ENCODE measurements at places on chromosomes 3 and 15.

DNA sequence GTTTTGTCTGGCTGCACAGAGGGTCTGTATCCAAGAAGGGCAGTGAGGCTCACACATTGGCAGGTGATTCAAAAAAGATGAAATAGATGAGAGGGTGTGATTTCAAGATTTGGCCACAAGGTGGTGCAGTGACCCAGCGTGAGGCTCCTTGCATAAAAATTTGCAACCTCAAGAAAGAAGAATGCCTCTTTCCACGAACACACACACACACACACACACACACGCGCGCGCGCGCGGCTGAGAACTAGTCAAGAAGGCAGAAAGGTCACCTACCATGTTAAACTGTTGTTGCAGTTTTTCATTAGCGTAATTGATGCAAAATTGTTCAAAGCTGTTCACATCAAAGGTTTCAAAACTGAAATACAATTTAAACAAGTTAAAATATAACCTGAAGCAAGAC lies 39.2 kb downstream of the MYO5C start:
- DNase-seq, result peak; percentile 84

DNA sequence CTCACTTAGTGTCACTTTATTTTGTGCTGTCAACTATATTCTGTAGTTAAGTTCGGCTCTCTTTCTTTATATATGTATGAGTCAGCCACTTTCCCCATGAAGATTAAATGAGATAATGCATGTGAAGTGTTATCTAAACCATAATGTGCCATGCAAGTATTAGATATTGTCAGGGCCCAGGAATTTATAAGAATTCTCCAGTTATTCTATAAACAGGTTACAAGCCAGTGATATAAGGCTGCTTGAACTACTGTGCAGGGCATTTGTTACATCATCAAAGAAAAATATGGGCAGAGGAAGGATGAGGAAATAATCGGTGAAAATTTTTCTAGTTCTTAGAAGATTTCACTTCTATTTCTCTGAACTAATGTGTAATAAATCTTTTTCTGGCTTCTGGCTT lies 1049.0 kb upstream of the NR2F2 start:
- DNase-seq, result no peak

- no peak for DNase-seq
Observed at GRCh38 chr3:134365766-134366065, 8.5 kb downstream of the AMOTL2 start.

- no peak for DNase-seq
Observed at GRCh38 chr3:21889166-21889565, 138.2 kb upstream of the ZNF385D start.

DNA sequence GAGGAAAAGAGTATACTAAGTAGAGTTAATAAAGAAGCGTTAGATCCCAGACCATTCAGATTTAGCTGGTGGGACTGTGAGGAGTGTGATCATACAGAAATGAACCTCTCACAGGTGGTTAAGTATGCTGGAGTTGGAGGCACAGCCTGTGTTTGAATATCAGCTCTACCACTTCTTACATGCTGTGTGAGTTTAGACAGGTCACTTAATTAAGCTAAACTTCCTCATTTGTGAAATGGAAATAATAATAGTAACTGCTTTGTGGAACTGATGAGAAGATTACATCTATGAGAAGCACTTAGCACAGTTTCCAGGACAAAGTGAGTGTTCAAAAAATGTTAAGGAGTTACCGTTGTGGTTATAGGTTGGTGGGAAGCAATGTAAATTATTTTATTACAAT lies 8.4 kb downstream of the ACP3 start:
- DNase-seq, result no peak

GRCh38 chr15:93154666-93155065 lies 65.7 kb upstream of the RGMA start:
- no peak for DNase-seq

DNA sequence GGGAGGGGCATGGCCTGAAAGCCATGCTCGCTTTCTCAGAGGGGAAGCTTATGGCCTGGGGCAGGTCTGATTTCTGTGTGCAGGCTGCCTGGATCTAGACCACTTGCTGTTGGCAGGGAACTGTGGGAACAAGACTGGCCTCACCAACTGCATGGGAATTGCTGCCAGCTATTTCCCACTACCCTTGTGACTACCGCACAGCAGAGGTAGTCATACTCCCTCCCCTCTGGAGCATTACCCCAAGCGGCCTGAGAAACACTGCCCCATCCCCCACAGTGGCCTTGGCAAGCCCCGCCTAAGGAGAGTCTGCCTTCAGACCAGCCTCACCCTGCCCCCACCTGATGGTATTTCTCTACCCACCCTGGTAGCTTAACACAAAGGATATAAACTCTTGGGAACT lies 199.4 kb upstream of the CADM2 start:
- no peak for DNase-seq

GRCh38 chr3:155989536-155989935 lies 119.1 kb downstream of the GMPS start:
- no peak for DNase-seq

DNA sequence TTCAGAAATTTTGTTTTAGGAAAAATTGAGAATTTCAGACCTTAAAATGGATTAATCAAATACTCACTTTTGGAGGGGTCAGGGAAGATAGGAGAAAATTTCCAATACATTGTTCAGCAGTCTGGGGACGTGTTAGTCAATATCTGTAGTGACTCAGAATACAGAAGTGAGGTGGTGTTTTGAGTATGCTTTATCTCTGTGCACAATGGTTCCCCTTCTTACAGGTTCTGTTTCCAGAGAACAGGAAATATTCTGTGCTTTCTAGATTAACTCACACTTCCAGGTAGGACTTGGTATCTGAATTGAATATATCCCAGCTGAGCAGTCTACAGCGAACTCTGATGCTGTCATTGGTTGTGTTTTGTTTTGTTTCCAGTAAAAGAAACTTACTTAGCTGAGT lies 30.7 kb upstream of the CCDC54 start:
- DNase-seq, result no peak

DNA sequence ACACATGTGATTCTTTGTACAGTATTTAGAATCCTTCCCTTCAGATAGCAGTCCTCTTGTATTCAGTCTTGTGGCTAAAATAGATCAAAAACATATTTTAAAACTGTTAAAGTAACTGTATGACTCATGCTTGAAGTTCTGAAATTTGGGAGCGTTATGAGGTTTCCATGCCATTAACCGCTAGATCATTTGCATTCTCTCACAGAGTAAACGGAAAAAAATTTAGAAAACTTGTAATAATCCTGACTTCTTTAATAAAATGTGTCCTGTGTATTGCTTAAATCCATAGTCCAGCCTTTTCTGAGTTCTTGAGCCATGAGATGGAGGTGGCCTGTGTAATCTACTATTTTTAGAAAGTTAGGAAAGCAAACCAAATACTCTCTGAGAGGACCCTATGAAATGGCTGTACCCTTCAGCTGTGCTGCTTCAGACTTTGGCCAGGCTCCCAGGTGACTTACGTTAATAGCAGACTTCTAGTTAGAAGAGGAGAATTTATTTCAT lies 33.8 kb downstream of the MBNL1 start:
- DNase-seq, result peak; percentile 63

GRCh38 chr3:146414010-146414409 lies 55.4 kb downstream of the PLSCR2 start:
- DNase-seq, result no peak

GRCh38 chr3:29138171-29138570 lies 142.7 kb upstream of the RBMS3 start:
- no peak for DNase-seq

All from left hindlimb (tissue), 1 donor.